Activated CD4-positive, alpha-beta T cell treated with anti-CD3 and anti-CD28 coated beads, Interleukin-2, amount 50 U/mL, for 24 hours (primary cell): ENCODE measurements at places on chromosomes 7 and 10.

DNA sequence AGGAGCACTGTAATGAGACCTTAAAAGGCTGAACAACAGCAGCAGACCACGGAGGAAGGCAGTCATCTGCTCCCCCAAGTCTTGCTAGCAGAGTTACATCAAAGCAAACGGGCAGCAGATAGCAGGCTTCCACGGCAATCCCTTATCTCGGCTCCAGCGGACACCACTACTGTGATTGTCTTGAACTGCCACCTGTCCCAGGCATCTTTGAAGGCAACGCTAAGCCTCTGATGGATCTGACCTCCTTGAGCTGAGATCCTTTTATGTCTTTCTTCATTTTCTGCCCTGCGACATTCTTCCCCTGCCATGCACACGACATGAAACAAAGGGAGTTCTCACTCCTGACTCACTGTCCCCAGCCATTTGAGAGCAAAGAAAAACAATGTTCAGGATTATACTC, 111.7 kb downstream of the GLI3 start:
- DNase-seq, result no peak

DNA sequence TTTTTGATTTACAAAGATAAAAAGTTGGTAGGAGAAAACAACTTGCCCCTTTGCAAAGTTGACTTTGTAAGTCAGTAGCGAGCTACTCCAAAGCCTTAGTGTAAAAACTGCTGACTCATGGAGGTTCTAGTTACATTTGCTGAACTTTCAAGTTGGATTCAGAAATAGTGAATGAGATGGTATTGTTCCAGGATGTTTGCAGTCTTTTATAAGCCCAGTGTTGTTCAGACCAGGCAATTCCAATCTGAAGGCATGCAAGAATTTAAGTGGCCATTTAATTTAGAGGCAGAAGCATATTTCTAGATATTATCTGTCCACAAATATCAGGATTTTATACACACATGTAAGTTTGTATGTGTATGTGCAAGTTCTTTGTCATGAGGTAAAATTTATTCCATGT, 21.6 kb downstream of the TES start:
- no peak for DNase-seq

DNA sequence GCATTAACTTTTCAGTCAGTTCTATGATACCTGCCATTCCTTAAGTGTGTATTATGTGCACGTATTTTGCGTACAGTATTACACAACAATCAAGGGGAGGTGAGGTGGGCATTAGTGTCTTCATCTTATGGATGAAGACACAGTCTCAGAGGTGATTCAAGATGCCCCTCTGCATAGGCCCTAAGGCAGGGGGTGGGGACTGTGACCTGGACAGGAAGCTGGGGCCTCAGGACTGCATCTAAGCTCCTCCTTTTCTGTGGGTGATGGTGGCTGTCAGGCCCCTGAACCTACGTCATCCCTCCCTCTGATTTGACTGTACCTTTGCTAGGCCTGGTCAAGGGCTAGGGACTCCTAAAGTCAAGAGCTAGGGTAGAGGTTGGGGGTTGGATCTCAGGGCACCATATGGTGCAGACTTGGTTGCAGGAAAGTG, 38.9 kb downstream of the HK1 start:
- no peak for DNase-seq

- no peak for DNase-seq
These were observed 161.1 kb downstream of the CRPPA start for GRCh38 chr7:16260236-16260728.

DNA sequence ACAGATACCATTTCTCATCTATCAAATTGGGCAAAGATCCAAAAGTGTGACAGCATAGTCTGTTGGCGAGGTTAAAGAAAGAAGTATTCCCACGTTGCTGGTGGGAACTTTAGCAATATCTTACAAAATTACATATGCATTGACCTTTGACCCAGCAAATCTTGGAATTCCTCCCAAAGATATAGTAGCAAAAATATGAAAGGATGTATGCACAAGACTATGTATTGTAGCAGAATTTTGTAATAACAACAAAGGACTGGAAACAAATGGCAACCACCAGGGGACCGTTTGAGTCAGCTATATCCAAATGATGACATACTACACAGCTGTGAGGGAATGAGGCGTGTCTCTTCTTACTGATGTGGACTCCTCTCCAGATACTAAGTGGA, 50.2 kb downstream of the KCNH2 start:
- DNase-seq, result no peak

DNA sequence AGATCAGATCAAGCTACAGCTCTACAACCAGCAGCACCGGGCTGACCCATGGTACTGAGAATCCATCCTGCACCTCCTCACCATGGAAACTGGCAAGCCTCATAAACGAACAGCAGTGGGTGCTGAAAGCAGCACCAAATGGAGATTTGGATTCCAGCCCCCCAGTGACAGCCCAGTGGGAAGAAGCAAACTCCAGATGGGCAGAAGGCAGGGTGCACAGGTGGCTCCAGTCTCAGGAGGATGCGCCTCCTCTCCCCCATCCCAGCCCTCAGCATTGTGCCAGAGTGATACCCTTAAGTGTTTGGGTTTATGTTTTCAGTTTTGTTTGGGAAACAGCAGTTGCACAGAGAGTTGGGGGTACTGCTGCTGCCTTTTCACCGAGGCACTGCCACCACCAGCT, 20.6 kb upstream of the SMO start:
- DNase-seq, result no peak

DNA sequence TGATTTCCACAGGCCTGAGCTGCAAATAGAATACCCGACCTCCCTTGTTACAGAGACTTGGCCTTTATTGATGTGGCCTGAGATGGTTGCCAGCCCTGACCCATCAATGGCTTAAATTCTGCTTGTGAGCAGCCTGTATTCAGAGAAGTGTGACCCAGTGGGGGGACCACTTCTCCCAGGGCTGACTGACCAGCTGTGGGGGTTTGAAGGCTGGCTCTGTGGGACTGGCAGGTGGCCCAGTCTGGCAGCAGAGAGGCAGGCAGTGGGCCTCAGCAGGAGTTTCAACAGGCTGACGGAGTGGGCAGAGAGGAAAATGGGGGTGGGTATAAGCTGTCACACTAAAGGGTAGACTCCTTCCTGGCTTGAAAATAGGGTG, 12.2 kb upstream of the PPIF start:
- DNase-seq, result no peak

GRCh38 chr10:124040451-124041188, 52.8 kb downstream of the CHST15 start:
- no peak for DNase-seq

GRCh38 chr10:100811261-100811660, 65.9 kb downstream of the PAX2 start:
- DNase-seq, result no peak

- no peak for DNase-seq
These were observed 1297.2 kb upstream of the LRRTM3 start for GRCh38 chr10:65628493-65629139.

- DNase-seq, result no peak
These were observed 374.7 kb downstream of the TCERG1L start for GRCh38 chr10:130936851-130937250.

DNA sequence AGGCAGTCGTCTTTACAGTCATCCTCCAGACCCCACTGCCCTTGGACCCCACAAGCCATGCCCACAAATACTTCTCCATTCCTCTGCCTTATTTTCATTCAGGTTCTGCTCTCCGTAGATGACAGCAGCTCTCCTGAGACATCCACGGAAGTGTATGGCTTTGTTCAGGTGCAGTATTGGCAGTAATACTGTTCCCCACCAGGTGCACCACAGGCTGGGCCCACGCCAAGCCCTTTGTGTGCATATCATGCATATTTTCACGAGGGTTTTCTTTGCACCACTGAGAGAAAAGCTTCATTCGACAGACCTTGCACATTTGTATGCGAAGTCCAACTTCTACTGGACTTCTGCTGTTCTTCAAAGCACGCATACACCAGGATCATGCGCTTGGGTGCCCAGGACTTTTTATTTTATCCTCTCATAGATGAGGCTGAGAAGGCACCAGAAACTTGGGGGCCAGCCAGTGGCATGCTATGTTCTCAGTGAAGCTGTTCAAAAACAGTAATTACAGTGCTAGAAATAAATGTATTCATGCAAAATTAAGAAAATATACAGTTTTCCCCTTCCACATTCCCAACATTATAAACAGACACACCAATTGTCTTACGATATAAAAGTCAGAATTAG, 37.8 kb upstream of the PITRM1 start:
- no peak for DNase-seq

GRCh38 chr7:144454-144826, 47.9 kb upstream of the FAM20C start:
- no peak for DNase-seq

GRCh38 chr7:148799893-148800555, 84.1 kb downstream of the EZH2 start:
- no peak for DNase-seq

- DNase-seq, result no peak
These were observed 258.5 kb downstream of the AGMO start for GRCh38 chr7:15303357-15303756.

DNA sequence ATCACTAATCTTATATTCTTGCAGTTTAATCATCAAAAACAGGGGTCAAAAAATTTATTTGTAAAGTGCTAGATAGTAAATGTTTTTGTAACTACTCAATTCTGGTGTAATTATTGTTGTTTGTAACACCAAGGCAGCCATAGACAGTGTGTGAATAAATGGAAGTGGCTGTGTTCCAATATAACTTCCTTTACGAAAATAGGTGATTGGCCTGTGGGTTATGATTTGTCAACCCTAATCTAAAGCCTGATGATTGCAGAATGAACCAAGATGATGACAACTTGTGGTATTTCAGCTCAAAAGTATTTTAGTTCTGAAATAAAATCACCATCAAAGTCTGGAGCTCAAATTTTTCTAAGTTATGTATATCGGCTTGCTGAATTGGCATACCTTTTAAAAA, 34.4 kb upstream of the ETV1 start:
- no peak for DNase-seq

DNA sequence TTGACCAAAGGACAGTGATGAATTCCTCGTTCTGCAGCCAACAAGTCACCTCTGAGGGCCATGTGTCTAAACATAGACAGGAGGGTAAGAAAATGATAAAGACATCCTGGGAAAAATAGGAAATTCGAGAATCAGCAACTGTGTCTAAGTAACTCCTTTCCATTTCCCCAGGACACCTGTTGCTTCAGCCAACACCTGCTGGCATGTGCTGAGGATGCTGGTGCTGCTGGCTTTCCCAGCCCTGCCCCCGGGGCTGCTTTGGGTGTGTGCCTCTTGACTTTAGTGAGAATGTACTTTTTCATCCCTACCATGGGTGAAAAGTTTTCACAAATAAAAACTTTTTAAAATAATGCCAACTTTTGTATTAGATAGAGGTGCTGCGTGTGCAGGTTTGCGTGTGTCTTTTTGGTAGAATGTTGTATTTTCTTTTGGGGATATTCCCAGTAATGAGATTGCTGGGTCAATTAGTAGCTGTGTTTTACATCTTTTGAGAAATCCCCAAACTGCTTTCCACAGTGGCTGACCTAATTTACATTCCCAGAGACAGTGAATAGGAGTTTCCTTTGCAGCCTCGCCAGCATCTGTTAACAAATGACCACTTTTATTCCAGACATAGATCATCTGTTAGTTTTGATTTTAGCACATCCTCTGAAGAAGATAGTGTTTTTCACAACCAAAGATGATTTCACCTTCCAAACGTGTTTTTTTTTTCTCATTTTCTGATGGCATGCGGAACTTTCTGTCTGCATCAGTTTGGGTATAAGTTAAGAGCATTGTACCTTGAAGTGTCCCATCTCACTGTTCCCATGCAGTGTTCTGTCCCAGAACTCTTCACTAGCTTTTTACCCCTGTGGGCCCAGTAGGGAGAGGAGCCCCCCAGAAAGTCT, 104.2 kb upstream of the ACBD5 start:
- no peak for DNase-seq

DNA sequence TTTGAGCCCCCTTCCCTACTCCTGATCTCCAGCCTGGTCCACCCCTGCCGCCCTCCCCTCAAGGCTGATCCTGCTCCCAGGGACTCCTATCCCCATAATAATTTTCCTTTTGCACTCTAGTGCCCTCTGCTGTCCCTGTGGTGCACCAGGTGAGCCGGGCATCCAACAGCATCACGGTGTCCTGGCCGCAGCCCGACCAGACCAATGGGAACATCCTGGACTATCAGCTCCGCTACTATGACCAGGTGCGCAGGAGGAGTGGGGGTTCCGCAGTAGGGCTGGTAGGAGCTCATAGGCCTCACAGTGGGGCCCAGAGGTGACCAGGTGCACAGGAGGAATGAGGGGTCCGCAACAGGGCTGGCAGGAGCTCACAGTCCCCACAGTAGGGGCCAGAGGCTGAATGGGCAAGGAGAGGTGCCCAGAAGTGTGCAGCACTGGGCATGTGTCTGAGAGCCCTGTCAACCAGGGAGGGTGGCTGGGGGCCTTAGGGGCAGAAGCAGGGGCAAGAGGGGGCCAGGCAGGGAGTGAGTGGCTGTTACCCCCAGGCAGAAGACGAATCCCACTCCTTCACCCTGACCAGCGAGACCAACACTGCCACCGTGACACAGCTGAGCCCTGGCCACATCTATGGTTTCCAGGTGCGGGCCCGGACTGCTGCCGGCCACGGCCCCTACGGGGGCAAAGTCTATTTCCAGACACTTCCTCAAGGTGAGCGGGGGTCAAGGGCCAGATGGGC, 11.7 kb downstream of the EPHB6 start:
- peak; percentile 23 for DNase-seq

DNA sequence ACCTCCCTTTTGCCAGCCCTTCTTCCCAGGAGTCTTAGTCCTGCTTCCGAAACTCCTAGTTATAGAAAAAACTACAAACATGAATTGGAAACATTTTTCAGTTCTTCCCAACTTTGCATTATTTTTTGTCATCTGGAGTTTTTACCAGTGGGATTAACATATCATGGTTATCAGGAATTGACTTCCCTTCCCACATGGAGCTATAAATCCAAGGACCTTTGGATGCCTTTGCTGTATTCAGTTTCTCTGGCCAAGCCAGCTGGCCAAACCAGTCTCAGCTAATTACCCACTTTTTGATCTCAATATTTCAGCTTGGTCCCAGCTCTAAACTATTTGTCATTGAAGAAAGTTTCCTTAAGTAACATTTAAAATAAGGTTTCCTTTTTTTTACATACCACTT, 570.6 kb downstream of the SORCS1 start:
- no peak for DNase-seq

- DNase-seq, result no peak
These were observed 25.4 kb downstream of the GBX1 start for GRCh38 chr7:151141855-151142685.

DNA sequence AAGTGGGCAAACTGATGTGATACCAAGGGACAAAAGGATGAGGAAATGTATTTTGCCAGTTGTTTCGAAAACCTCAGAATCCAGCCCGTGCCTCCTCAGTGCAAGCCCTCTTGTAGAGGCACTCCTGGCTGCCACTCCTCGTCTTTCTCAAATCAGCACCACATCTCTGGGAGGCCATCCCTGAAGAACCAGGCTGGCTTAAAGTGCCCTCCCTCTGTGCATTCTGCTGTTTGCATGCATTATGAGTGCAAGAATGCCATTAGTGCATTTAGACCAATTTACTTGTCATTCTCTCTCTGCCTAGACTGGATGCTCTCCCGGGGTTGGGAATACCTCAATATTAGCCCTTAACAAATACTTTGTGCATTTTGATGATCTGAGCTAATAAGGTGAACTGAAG, 19.9 kb upstream of the FAM180A start:
- no peak for DNase-seq
